Activated T-cell treated with anti-CD3 and anti-CD28 coated beads, Interleukin-2, amount 50 U/mL, for 1 hour (primary cell): ENCODE measurements at places on chromosomes 5 and 9.

DNA sequence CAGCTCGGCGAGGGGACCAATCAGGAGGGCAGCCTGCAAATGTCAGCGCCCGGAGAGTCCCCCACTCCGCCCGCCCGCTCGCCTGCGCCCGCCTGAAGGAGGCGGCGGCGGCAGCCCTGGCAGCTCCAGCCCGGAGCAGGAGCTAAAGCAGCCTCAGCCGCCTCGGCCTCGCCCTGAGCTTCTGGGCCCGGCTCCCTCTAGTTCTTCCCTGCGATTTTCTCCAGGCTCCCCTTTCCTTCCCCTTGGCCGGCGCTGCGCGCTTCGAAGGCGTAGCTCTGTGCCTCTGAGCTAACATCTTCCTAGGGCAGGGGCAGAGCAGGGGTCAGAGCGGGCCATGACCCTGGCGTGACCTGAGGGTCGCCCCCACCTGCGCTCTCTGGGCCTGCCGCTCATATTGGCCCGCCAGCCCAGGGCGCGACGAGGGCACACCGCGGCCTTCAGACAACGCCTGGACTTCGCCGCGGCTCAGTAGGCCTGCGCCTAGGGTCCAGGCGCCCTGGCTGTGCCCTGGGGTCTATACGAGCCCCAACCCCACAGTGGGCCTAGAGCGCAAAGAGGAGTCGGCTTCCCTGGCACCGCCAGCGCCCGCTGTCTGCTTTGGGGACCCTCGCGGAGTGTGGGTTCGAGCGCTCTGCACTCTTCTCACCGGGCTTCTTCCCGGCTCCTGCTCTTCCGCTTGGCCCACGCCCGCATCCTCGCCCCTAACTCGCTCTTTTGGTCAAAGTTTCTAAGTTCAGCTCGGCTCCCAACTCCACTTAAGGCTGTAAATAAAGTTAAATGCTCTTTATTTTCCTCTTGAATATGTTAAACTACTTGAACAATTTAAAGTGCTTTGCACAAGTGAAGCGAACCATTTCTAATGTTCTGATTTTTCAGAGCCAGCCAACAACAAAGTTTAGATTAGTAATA, 504 bp upstream of the OTP start:
- DNase-seq: no peak

GRCh38 chr5:136084698-136085097, 47.9 kb upstream of the SMAD5 start:
- no peak for DNase-seq

DNA sequence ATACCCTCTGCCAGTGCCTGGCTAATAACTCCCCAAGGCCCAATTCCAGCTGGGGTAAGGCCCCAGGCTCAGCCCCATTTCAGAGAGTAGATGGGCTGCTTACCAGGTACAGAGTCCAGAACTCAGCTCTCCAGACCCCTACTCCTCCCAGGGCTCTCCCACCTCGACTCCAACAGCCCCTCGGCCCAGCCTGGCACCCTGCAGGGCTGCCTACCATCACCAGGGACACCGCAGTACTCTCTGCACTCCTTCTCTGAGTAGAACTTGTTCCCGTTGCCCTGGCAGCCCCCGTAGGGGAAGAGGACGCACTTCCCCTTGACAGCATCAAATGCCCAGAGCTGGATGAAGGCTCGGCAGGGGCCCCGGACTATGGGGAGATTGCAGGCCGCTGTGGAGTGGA, 17.4 kb downstream of the AMBP start:
- DNase-seq: no peak

DNA sequence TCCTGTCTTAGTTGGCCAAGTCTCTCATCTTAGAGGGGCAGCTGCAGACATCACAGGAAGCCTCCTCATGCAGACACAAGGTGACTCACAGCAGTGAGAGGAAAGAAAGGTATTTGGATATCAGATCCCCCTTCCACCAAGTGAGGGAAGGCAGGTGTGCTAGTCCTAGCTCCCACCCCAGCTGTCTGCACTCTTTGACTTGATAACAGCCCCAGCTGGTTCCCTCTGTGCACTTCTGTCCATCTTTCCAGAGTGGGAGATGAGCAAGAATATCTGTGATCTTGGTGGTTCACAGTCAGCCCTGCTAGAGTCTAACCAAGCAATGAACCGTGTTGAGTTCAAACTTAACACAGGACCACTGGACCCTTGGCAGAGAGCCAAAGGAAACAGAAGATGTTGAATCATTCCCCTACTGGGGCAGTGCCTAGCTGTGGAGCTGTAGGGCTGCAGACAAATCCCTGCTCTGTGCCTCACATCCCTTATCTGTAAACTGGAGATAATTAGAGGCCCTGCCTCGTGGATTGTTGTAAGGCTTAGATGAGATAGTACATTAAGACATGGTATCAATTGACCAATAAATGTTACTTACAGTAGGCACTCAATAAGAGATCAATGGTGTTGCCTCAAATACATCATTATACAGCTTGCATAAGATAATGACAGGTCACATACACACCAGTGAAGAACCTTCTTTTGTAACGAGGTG, 39.1 kb downstream of the SH3RF2 start:
- DNase-seq: no peak

- DNase-seq: no peak
Measured at GRCh38 chr9:13263511-13263910, 16.0 kb downstream of the MPDZ start.

DNA sequence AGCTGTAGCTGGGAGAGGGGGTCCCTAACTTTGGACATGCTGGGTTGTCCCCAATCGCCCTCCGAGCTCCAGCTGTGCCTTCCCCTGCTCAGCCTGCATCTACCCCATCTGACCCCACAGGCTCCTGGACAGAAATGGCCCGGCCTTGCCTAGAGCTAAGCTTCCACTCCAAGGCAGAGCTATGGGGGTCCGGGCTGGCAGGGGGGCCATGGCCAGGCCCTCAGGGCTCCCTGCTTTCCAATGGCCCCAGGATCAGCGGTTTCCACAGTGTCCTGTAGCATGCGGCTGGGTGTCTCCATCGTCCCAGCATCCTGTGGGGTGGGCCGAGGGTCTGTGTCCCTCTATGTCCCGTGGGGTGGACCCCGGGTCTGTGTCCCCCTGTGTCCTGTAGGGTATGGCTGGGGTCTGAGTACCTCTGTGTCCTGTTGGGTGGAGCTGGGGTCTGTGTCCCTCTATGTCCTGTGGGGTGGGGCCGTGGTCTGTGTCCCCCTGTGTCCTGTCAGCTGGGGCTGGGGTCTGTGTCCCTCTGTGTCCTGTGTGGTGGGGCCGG, 130.6 kb downstream of the RXRA start:
- peak; percentile 35 for DNase-seq

DNA sequence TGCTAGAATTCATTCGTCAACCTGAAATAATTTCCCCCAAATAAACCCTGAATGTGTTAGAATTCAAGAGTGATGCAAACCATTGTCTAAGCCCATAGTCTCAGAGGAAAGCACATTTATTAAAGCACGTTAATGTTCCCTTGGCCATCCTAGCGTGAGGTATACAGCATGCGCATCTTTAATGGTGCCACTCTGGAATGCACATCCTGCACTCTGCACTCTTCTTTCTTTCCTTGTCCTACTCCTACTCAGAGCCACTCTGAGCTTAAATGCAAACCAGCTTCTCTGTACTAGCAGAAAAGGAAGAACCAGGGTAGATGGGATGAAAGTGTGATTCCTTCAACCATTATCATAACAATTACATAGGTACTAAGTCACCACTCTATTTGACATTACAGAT, 50.4 kb downstream of the ARL15 start:
- DNase-seq: no peak
